ENCODE measurements at places on chromosomes 3 and 15. TPM values are rescaled to one million over a fixed set of nuclear protein-coding genes. Genes with fewer than 3 reads are reported as not detected.

CCDC191 gene
- total RNA-seq: 0.46 TPM

DNA sequence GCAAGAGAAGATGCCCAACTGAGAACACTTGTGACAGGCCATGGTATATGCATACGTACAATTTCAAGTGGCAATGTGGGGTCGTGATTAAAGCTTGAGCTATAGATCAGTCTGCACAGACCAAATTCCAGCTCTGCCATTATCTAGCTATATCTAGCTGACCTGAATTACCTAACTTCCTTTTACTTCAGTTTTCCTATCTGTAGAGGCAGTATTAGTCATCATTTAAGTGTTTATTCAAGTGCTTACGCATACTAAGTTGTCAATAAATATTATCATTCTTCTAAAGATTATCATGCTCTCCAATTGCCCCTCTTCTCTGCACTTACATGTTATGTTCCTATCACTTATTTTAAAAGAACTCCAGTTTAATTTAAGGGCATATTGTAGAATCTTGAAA is 87.9 kb downstream of the ARPP21 start:
- DNase-seq: no peak

DNA sequence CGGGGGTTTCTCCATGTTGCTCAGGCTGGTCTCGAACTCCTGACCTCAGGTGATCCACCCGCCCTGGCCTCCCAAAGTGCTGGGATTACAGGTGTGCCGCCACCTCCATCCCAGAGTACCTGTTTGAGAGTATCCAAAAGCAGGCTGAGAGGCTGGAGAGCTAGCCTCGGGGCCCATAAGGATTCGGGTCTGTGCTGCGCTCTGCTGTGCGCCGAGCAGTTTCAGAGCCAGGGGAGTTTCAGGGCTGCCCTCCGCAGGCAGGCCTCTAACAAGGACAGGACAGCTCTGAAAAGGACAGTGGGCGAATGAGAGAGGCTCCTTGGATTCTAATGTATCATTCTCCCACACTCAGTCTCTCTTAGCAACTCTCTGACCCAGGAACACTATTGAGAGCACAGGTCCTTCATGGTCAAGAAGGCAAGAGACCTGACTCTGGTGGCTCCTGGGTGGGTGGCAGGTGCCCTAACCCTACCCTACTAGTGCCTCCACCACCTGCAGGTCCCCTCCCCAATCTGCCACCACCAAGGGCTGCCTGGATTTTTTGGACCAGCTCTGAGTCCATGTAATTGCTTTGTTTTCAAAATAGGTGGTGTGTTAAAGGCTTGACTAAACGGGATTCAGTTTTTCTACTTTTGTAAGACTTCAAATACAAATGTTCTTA is 27.8 kb downstream of the MAGEF1 start:
- DNase-seq: no peak

ENTPD3 gene
- total RNA-seq: not detected

VWA5B2 gene
- total RNA-seq: not detected

GRCh38 chr3:170801597-170801996 is 68.4 kb downstream of the RPL22L1 start:
- DNase-seq: no peak

RPL32 gene
- total RNA-seq: 2,424 TPM

- DNase-seq: no peak
Measured at GRCh38 chr3:49401766-49402165, 10.0 kb downstream of the RHOA start.

SEMA3F gene
- 0.24 TPM for total RNA-seq

TEX55 gene
- not detected for total RNA-seq

DNA sequence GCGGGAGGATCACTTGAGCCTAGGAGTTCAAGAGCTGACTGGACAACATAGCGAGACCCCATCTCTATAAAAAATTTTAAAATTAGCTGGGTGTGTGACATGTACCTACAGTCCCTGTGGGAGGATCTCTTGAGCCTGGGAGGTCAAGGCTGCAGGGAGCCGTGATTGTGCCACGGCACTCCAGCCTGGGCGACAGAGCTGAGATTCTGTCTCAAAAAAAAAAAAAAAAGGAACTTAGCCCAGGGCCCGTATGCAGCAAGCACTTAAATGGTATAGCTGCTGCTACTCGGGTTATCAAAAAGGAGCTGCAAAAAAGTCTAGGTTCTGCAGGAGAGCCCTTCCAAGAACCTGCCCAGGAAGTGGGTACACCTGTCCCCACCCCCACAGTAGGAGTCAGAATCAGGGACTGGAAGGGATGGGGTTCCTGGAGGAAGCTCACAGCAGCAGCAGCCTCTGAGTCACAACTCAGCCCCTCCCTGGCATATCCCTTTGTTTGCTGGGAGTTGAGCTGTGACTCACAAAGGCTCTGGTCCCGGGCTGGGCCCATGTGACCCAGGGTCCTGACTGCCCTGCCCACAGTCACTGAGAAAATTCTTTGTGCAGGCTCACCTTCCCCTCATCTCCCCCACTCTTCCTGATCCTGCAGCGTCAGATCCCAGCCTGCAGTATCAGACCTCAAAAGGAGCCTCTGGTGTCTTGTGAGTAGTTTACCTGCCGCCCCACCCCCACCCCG is at the start of gene SPATA12:
Gene SPATA12 (plus strand): TSS at position 576 of the 733 bp plus-strand sequence. CDS start 13,031 bp downstream, outside the sequence.
- no peak for DNase-seq

GRCh38 chr3:133872161-133872560 is 23.5 kb downstream of the RAB6B start:
- no peak for DNase-seq

DNA sequence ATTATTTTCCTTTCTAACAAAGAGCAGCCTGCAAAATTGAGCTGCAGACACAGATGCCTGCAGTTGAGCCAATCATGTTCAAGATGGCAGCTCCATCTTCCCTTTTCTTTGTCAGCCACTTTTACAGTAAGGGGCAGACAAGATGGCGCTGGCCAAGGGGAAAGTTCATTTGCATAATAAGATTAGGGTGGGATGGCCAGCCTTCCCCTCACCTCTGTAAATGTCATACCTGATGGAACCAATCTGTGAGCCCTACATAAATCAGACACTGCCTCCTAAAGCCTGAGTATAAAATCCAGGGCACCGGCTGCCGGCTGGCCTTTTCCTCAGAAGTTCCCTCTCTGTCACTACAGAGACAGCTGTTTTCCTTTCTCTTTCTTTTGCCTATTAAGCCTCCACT is 15.8 kb downstream of the PATL2 start:
- no peak for DNase-seq

AQP9 gene
- 0.99 TPM for total RNA-seq

KBTBD8 gene
- 44.6 TPM for total RNA-seq

GRCh38 chr3:62600033-62600432 is 226.7 kb upstream of the FEZF2 start:
- no peak for DNase-seq

LRTM1 gene
- total RNA-seq: not detected

DNA sequence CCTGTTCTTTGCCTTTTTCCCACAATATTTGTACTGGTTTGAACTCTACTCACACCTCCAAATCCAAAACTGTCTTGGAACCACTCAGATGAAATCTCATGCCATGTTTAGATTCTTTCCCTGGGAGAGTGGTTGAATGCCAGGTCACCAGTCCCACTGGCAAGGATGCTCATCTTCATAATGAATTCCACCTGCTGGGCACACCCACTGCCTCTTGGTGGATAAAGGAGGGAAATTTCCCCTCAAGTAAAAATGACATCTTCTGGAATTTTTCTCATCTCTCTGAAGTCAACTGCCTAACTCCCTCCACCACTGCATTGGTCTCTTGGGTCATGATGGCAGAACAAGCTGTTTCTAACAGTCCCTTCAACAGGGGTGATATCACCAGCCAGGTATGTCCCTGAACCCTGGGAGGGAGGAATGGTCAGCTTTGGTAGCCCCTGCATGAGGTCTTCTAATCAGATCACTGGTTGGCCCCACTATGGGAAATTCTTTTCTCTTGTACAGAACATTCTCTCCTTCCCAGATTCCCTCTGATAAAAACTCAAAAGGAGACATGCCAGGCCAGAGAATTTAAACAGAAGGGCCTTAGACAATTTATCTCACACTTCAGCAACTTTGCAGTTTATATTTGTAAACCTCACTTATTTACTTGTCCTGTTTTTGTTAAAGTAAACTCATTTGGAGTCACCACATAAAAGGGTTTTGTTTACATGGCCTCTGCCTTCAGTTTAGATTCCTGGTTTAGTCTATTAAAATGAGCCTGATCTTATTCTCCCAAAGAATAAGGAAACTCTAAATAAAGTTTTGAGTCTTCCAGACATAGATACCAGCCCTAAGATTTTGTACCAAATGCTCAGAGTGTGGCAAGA is 143.4 kb downstream of the WNT5A start:
- no peak for DNase-seq

GOLGA6L10 gene
- 0.42 TPM for total RNA-seq

GRCh38 chr3:24616110-24616829 is 121.6 kb upstream of the THRB start:
- no peak for DNase-seq

ST8SIA2 gene
- not detected for total RNA-seq

GRCh38 chr3:89584398-89584797 is 477.0 kb downstream of the EPHA3 start:
- DNase-seq: no peak

DNA sequence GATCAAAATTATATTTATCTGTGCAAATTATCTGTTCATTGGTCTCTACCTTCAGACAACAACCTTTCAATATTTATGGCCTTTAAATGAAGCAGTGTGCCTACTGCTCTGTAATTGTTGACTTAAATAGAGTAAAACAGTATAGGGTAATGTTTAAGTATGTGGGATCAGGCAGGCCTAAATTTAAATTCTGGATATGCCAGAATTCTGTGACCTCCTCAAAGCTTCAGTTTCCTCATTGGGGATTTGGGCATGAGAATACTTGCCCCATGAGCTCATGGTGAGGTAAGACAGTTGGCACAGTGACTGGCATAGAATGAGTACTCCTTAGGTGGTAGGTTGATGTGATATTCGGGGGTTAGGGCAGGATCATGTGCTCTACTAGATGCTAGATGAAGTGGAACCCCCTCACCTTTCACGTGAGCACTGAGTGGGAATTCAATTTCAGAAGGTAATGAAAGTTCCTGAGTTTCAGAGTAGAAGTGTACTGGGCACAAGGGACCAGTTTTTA is 14.9 kb downstream of the ARL8B start:
- DNase-seq: no peak

CPN2 gene
- not detected for total RNA-seq

SEC22A gene
- total RNA-seq: 14.4 TPM

GRCh38 chr3:157175691-157176507 is 16.0 kb upstream of the CCNL1 start:
- no peak for DNase-seq

DNA sequence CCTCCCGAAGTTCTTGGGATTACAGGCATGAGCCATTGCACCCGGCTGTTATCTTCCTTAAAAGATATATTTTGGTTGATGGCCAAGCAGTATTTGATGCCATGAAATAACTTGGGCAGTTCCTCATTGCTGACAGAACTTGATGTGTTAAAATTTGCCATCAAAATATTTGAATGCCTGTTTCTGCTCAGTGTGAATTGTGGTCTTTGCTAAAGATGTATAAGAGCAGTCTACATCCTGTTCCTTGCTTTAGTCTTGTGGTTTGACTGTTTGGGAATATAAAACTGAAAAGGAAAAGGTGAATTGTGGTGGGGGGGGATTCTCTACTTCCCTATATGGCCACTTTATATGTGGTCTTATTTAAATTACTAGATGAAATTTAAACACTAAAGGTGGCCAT is 14.0 kb downstream of the TRIM71 start:
- DNase-seq: no peak

GRCh38 chr15:80699981-80700380 is 4.9 kb downstream of the ABHD17C start:
- no peak for DNase-seq

GRCh38 chr3:11900824-11901223 is 54.1 kb upstream of the TAMM41 start:
- DNase-seq: no peak

DNA sequence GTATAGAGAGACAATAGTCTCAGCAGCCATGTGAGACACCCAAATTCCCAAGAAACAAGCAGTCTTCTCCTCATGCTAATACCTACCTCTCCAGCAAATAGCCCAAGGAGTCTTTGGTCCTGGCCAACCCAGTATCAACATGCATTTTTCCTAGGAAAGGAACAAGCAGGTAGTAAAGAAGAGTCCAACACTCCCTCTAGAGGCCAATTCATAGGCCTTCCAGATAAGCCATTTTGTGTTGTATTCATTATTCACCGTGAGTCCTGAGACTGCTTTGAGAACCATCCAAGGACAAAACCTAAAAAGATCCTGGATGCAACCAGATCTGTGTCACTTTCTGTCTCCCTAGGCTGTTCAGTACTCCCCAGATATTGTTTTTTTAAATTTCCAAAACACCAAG is 63.6 kb upstream of the SNTN start:
- no peak for DNase-seq

DNA sequence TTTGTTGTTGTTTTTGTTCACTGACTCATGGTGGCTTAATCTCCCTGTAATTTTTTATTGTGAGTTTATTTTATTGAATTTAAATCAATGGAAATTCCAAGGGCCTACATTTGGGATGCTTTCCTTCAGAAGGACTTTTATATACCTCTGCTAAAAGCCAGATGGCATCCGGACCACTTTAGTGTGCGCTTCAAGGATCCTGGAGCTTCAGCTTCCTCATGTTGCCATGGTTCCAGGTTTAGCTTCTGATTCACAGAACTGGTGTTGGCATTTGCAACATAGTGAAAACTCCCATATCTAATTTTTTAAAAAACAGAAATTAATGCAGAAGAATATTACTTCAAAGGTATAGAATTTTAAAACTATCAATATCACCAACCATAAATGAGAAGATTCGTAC is 8.5 kb upstream of the HACD2 start:
- no peak for DNase-seq

DNA sequence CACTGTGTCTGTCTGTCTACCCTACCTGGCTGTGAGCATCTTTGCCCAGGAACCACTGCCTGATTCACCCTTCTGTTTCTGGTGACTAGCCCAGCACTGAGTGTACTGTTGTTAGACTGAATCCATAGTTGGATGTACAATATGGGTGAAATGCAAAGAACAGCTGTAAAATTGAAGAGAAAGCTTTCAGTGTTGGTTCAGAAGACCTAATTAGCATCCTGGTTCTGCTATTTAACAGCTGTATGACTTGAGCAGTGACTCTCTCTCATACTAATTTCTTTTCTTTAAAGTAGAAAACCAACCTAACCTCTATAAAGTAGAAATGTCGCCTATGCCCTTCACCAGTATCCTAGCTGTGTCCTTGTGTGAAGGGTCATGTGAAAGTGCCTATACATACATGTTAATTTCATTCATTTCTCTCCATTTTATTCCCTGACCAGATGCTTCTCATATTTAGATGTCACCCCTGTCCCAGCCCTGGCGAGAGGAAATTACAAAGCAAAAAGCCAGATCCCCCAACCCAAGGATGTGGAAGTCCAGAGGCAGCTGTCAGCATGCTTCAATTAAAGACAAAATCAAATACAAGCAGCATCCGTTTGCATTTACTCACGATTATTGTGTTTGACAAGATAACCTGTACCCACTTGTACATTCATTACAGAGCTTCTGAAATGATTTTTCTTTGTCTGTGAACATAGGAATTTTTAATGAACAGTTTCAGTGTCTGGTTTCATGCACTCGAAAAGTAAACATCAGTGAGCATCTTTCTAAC is 305.7 kb upstream of the ICE2 start:
- no peak for DNase-seq

DNA sequence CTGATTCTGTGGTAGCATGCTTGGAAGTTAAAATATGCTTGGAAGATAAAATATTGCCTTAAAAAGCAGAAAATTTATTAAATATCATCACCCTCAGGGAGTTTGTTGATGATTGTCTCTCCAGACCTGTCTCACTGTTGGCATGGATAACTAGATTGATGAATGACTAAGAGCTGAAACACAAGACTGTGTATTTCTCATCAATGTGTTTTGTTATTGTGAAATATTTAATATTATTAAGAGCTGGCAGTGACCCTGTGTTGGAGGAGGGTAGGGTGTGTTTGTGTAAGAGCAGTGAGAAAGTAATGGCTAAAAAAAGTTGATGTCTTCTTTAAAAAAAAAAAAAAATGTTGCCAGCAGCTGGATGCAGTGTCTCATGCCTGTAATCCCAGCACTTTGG is 82.2 kb downstream of the ITPR1 start:
- DNase-seq: no peak

Measured in activated T-cell treated with anti-CD3 and anti-CD28 coated beads, Interleukin-2, amount 50 U/mL, for 4 hours (primary cell).